Effector memory CD4-positive, alpha-beta T cell (primary cell): ENCODE measurements at places on chromosomes 1 and 21.

- no peak for DNase-seq
Observed at GRCh38 chr1:66112744-66113400, 320.2 kb downstream of the PDE4B start.

DNA sequence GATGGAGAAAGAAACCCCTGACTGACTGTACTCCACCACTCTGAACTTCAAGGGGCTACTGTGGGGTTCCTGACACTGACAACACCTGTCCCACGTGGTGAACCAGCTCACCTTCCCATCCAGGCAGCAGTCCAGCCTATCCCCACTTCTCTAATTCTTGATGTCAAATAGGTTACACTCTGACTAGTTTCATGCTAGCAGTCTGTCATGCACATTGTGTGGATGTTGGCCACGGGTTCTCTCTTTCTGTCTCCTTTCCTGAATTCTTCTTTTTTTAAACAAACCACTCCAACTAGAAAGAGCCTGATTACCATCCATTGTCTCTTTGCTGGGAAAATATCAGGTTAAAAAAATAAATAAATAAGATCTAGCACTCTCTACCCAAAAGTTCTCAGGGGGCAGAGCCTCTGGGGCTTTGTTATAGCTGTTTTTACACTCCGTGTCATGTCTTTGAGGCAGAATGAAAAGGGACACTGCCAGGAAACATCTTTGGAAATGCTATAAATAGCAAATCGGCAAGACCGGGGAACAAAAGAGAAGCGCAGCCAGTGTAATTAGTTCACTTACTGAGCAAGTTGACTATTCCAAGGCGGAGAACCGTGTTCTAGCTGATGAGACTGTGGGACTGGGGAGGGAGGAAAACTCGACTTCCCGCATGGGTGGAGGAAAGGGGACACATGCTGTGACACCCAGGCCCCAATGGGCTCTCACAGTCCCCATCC, 356.1 kb downstream of the OMA1 start:
- no peak for DNase-seq

DNA sequence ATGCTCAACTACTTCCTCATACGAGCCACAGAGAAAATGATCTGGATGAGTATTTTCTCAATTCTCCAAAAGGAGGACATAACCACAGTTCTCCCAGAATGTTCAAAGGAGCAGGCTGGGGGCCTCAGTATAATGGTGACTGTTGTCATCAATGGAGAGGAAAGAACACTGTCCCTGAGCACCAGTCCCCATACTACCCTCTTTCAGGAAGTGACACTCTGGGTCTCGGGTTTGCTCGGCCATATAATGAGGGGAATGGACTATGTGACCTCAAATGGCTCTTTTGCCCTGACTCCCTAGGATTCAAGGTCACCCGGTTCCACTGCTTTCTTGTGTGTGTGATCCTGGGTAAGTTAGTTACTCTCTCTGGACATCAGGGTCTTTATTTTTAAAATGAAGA, 22.8 kb downstream of the SLC9A1 start:
- no peak for DNase-seq

DNA sequence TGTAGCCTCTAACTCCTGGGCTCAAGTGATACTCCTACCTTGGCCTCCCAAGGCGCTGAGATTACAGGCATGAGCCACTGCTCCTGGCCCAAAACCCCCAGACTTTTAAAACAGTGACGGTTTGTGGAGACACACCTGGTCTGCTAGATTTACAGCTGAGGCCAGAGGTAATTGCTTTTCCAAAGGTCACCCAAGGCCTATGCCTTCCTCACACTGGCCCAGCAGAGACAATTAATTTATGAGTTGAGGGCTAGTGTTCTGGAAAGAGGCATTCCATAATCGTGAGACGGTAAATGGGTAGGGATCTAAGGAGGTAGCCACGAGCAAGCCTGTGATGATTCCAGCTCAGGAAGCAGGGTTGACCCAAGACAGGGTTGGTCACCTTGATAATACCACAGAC, 12.4 kb upstream of the PARP1 start:
- DNase-seq: no peak

DNA sequence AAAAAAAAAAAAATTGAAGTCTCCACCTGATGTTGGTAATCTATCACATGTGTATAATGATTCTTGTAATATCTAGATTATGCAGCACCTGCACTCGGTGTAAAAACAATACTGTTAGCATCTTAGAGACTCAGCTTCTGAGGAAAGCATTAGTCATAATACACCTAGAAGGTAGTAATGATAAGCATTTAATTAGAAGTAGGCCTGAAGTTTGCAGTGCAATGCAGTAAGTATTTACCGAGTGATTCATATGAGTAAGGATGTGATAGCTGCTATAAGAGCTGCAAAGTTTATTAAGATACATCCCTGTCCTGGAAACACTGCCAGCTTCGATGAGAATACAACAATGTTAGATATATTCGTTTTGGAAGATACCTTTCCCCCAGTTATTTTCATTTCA, 196.4 kb downstream of the GREM2 start:
- no peak for DNase-seq

DNA sequence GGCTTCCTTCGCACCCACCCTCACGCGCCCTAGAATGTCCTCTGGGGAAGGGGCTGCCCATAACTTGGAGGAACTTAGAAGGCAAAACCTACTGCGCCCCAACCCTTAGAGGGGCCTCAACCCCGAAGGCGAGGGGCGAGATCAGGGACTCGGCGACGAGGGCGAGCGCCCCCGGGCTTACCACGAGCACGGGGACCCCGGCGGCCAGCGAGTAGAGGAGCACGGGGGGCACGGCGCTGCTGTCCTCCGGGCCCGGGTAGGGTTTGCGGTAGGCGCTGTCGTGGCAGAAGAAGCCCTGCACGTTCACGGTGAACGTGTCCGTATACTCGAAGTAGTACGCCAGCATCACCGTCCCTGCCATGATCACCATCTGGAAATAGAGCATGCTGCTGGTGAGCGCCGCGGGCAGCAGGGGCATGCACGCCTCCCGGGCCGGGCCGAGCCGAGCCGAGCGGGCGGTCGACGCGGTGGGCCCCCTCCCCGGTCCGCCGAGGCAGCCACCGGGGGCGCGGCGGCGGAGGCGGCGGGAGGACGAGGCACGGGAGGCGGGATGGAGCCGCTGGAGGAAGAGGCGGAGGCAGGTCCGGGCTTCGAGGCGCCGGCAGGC, 304 bp downstream of the PLPPR5 start:
- no peak for DNase-seq

DNA sequence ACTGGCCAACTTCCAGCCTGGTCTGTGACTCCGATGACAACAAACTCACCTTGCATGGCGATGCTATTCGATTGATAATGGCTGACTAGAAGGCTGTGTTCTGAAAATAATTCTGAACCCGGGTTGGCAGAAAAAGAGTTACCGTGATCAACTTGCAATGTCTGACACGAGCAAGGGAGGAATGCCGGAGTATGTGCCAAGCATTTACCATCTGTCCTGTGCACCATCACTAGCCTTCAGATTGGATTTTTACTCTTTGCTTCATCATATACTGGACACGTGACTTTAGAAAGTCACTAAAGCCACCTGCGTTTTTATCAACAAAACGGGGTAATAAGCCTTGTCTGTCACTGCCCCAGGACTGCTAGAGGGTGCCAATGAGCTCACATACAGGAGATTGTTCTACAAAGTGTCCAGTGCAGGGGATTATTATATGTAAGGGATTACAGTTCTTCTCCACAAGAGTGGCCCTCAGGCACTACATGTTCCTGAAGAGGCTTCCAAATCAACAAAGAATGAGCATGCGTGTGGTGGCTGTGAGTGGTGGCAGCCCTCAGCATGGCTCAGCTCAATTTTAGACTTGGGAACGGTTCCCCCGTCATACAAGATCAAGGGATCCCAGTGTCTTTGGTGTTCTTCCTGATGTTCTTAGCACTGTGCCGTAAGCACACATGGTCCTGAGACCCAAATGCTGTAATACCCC, 35.8 kb downstream of the SSBP3 start:
- DNase-seq: no peak

GRCh38 chr1:165894591-165894990, 67.2 kb downstream of the UCK2 start:
- DNase-seq: no peak

DNA sequence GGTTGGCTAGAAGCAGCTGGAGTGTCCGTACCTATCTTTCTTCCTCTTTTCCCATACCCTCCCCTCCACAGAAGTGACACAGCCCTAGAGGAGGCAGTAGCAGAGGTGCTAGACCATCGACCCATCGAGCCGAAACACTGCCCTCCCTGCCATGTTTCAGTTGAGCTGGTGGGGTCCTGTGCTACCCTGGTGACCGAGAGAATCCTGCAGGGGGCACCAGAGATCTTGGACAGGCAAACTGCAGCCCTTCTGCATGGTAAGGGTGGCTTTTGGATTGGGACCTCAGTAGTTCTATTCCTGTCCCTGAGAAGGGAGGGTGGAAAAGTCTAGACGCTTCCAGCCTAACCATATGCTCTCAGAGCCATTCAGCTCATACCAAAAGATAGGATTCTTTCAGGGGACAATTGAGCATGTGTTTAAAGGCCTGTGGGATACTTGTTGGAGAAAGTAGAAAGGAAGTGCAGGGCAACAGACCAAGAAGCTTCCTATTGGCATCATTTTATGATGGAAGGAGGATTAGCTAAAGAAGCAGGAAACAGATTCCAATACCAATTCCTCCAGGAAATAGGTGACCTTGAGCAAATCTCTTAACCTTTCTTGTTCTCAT, 11.7 kb upstream of the BNIPL start:
- DNase-seq: peak; percentile 75

DNA sequence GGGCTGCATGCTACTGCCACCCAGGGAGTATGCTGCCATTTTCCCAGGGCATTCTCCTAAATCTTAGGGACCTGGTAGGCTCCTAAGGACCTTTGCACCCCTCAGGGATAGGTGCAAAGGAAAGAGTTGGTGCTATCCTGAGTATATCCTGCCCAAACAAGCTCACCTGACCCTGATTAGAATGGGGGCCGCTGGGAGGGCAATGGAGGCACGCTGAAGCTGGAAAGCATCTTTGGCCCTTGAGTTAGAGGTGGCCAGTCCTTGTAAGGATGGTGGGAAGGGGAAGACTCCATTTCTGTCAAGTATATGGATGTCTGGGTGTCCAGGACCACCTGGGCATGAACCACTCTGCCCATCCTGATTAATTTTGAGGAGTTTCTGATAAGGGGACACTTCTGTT, 48.9 kb upstream of the A3GALT2 start:
- DNase-seq: no peak

GRCh38 chr1:3884966-3885365, 15.1 kb downstream of the C1orf174 start:
- no peak for DNase-seq

DNA sequence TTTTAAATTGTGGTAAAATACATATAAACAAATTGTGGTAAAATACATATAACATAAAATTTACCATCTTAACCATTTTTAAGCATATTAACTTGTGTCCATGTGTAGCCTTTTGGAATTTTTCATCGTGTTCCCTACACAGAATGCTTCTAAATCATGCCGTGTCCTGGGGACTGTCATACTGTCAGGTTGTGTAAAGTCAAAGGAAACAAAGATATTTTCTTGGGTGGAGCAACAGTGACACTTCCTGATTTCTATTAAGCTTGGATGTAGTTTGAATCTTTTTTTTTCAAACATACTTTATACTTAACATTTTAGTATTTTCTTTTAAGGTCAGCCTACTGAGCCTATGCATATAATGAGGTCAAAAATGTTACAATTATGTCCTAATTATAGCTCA, 32.3 kb downstream of the DOP1B start:
- DNase-seq: no peak

DNA sequence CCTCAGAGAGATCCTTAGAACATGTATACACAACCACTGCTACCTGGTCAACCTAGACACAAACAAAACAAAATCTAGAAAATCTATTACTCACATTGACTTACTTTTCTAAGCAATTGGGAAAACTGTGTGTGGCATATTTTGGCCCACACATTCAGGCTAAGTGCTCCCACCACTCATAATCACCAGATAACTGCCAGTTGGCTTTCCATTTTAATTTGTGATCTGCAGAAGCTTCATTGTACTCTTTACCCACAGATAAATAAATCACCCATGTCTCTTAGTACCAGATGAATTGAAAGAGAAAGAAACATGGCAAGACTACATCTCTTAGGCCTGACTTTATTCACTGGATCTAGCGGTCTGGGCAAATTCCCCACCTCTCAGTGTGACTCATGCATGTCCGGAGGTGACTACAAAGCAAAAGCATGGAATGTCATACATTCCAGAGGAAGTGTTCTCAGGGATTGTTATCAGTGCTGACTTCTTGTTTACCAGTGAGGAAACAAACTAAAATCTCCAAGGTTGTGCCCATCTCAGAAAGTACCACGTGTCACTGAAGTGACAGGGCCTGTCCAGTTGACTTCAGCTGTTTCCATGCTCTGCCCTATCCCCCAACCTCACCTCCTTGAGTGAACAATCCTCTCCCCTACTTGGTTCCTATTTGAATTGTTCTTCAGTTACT, 52.4 kb upstream of the BCL10 start:
- DNase-seq: no peak

DNA sequence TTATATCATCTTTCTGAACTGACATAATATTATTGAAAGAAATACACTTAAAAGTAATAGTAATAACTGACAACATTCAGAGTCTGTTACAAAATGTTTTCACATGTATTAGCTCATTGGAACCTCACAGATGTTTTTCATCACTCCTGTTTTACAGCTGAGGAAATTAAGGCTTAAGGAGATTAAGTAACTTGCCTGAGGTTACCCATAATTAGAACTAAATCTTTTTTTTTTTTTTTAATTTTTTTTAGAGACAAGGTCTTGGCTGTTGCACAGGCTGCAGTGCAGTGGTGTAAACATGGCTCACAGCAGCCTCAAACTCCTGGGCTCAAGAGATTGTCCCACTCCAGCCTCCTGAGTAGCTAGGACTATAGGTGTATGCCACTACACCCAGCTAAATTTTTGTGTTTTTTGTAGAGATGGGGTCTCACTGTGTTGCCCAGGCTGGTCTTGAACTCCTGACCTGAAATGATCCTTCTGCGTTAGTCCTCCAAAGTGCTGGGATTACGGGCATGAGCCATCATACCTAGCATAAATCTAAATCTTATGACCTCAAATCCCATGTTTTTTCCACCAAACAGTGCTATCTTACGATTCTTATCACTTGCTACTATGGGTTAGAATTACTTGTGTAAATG, 64.7 kb upstream of the MACF1 start:
- no peak for DNase-seq

- DNase-seq: no peak
Observed at GRCh38 chr21:17343055-17343454, 169.8 kb upstream of the CXADR start.

GRCh38 chr1:175755516-175756070, 12.2 kb upstream of the TNR start:
- DNase-seq: no peak

GRCh38 chr1:172497230-172497629, 35.7 kb upstream of the SUCO start:
- no peak for DNase-seq

GRCh38 chr1:7984811-7985210, 23.3 kb downstream of the PARK7 start:
- no peak for DNase-seq

- no peak for DNase-seq
Observed at GRCh38 chr1:79040424-79041082, 34.0 kb upstream of the ADGRL4 start.
